ENCODE measurements at places on chromosomes 2 and 18.

DNA sequence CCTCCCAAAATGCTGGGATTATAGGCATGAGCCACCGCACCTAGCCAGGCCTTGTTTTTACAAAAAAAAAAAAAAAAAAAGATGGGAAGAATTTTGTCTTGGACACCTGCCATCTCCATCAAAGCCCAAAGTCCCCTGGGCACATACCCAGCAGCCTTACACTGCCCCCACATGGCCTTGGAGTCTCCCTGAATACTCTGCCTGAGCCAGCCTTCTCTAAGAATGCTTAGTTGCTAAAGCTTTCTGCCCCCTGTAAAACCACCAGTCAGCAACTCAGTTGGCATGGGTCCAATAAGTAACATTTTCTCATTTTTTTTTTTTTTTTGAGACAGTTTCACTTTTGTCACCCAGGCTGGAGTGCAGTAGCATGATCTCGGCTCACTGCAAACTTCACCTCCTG is 40.6 kb downstream of the SPC25 start:
- DNase-seq, result no peak

DNA sequence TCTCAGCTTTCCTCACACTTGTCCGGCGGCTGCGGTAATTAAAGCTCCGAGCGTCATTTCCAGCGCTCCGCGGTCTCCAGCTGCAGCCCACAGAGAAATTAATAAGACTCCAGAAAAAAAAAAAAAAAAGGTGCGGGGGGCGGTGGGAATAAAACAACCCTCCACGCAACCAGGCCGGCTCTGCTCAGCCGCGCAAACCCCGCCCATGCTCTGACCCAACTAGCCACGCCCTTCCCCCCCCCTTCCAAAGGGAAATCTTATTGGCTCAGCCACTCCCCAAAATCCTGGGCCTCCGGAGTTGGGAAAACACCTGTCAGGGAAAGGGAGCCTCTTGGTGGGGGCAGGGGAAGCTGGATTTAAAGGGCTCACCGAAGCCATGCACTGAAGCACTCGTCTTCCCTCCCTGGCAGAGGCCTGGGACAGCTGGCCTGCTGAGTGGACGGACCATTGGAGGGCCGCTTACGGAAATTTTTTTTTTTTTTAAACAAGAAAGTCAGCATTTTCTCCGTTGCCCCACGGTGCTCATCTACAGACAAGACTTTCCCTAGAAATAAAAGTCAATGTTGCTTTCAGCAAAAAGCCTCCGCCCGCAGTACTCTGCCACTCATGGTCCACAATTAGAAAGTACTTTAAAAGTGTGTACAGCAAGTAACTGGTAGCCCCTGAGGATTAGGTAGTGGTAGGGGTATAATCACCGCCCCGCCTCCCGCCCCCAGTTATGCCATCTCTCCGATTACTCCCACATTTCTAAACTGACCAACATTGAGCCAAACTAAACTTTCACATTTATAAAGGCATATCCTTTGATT is 674 bp upstream of the ERBB4 start:
- DNase-seq, result no peak

- no peak for DNase-seq
Measured at GRCh38 chr2:45004562-45005191, 4.6 kb downstream of the SIX2 start.

- no peak for DNase-seq
Measured at GRCh38 chr18:79393635-79394533, 1.8 kb upstream of the NFATC1 start.

DNA sequence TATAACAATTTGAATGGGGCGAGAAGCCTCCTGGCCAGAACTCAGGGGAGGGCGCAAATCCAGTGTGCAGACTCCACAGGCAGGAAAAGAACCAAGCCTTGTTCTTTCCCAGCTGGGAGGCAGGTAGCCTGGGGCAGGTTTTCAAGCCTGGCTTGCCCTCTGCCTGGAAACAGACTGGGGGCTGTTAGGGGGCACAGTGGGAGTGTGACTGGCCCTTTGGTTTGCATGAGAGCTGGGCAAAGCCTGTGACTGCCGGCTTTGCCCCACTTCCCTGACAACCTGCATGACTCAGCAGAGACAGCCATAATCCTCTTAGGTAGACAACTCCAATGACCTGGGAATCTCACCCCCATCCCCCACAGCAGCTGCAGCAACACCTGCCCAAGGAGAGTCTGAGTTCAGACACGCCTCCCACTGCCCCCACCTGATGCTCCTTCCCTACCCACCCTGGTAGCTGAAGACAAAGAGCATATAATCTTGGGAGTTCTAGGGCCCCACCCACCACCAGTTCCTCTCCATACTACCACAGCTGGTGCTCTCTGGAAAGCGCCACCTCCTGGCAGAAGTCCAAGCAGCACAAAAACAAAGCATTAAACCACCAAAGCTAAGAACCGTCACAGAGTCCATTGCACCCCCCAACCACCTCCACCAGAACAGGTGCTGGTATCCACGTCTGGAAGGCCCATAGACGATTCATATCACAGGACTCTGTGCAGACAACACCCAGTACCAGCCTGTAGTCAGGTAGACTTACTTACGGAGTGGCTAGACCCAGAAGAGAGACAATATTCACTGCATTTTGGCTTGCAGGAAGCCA is 402.5 kb downstream of the STK39 start:
- no peak for DNase-seq

DNA sequence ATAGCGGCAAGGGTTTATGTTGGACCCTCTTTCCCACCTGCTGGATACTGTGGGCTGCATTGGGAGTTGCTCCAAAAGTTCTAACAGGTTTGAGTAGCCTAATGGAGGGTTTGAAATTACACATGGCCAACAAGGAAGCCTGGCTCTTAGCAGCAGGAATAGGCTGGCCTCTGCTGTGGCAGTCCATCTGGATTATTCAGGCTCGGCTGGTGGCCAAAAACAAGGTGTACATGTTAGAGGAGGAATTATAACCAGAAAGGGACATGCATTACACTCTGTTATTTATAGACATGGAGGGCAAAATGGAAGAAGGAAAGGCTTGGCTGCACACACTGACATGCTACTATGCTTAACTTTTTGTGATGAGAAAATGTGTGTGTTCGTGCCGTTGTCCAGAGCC is 61.1 kb upstream of the NRXN1 start:
- no peak for DNase-seq

DNA sequence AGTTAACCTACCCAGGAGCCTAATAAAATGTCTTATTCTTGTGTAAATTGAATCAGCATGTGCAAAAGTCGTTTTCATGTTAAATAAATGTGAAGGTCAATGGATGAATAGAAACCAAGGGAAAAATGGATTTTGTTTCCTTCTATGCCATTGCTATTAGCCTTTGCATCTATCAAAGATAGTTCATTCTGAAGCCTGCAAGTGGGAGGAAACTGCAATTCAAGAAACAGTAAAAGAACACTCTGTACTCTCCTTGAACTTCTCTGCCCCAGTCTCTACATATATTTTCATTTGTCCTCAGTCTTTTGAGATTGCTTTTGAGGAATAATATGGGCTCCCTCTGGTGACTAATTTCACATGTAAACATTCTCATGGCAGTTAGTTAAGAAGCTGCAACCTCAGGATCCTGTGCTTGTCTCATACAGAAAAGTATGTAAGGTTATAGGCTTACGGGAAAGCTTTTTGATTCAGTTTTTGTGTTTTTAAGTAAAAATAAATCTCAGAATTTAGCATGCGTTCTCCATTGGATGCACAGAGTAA is 1590.0 kb upstream of the LRRTM1 start:
- DNase-seq, result no peak

DNA sequence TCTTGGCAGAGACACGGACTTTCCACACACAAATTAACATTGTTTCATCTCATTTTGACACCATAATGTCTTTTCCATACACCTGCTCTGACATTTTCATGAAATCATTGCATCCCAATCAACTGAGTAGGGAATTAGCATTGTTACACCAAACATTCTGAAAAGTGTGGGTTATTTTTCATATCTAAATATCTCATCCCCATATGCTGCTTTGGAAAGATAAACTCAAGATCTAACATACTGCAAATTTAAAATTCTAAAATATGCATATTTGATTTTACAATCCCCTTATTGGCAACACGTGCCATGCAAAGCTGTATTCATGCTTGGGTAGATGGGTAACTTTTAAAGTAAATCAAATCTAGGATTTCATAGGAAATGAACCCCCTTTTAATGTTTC is 242.9 kb downstream of the ZNF516 start:
- DNase-seq, result no peak

- DNase-seq, result no peak
Measured at GRCh38 chr2:142315346-142315745, 184.5 kb upstream of the LRP1B start.

DNA sequence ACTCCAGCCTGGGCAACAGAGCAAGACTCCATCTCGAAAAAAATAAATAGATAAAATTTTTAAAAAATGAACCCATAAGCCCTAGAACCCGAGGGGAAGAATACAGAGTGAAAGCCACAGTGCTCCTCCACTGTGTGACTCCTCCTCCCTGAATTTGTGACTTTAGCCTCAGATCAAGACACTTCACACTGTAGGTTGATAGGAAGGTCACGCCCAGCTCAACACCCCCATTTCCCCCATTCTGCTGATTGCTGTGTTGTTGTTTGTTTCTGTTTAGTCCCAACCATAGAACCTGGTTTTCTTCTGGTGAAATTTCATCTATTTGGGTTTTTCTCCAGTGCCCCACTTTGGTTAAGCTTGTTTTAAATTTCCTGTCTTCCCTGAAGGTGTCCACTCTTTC is 102.2 kb downstream of the VIT start:
- no peak for DNase-seq

DNA sequence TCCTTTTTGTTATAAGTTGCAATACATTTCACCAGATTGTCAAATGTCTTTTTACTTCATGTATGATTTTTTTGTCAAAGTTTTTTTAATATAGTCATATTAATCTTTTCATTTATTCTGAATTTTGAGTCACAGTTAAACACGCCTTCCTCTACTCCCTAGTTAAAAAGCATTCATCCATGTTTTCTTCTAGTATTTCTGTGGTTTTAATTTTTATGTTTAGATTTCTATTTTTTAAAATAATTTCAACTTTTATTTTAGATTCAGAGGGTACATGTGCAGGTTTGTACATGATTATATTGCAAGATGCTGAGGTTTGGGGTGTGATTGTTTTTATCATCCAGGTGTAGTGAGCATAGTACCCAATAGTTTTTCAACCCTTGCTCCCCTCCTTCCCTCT is 146.7 kb upstream of the MYO3B start:
- DNase-seq, result no peak

DNA sequence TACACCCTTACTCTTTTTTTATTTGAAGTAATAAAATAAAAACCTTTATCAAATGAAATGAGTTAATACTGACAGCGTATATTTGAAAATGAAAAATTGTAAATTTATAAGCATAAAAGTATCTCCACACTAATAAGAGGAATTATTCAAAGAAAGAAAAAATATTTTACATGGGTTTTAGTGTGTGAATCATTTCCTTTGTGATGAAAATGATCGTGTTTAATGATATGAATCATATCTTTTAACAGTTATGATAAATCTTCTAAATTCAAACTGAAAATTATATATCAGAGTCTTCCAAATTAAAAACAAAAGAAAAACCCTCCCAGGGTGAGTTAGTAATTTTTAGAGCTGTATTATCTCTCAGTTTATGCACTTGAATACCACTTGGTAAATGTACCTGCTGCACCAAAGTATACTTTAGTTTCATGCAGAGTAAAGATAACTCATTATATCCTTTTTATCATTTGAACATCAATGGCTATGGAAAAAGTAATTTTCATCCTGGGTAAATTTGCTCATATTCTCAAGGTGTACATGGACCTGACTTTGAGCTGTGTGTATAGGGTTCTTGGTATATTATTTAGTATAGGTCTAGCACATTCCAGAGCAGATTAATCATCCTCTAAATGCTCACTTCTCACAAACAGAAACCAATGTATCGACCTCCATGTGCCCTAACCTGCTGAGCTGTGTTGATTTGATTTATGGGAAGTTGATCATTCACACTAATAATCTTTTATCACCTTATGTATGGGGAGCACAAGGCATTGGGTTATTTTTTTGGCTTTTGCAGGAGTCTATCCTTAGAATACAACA is 98.7 kb upstream of the VWC2L start:
- no peak for DNase-seq

GRCh38 chr18:30177056-30177455 is 865.5 kb downstream of the DSC3 start:
- DNase-seq, result no peak

GRCh38 chr2:66840321-66841002 is 405.5 kb downstream of the MEIS1 start:
- DNase-seq, result no peak

DNA sequence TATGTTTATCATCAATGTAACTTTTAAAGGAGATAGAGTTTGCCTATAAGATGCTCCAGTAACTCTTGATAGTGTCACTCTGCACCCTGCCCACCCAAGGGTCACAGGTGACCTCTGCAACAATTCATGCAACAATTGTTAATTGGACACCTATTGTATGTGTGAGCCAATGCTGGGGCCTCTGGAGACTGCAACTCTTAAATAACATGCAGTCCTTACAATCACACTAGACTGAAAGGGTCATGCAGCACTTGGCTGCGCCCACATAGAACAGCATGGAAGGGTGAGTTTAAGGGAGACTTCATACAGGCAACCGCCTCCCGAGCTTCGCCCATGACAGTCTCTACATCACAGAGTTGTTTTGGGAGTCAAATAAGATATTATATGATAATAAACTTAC is 137.1 kb upstream of the TWIST2 start:
- DNase-seq, result no peak

DNA sequence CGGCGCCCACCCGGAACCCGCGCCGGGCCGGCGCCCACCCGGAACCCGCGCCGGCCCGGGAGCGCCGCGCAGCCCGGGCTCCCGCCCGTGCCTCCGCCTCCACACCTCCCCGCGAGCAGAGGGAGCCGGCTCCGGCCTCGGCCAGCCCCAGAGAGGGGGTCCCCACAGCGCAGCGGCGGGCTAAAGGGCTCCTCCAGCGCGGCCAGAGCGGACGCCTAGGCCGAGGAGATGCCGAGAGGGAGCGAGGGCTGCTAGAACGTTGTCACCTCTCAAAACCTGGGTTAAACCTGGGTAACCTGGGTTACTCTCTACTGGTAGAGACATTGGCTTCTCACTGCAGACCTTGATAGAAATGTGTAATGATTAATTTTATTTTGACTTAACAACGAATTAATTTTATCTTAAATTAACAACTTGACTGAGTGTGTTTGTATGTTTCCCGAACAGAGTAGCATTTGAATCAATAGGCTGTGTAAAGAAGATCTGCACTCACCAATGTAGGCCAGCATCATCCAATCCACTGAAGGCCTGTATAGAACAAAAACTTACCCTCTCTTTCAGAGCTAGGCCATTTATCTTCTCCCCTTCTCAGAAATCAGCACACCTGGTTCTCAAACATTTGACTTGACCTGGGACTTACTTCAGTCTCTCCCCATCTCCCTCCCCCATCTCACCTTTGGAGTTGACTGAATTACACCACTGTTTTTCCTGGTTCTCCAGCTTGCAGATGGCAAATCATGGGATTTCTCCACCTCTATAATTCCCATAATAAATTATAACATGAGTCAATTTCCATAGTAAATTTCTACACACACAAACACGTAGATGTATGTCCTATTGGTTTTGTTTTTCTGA is 242.7 kb downstream of the ASXL3 start:
- no peak for DNase-seq

- peak; percentile 17 for DNase-seq
Measured at GRCh38 chr2:11784747-11785610, 38.5 kb downstream of the LPIN1 start.

- DNase-seq, result no peak
Measured at GRCh38 chr2:178865146-178865936, 58.1 kb upstream of the TTN start.

- no peak for DNase-seq
Measured at GRCh38 chr18:31679133-31679742, 5.1 kb downstream of the B4GALT6 start.

GRCh38 chr2:196268538-196269338 is 97.4 kb upstream of the STK17B start:
- DNase-seq, result no peak

GRCh38 chr2:164688896-164689419 is 67.7 kb upstream of the GRB14 start:
- no peak for DNase-seq

Measured in activated T-helper 1 cell treated with anti-CD3 and anti-CD28 coated beads, Interleukin-2, amount 50 U/mL, for 16 hours (primary cell).